ENCODE measurements at places on chromosomes 7 and 10.

GRCh38 chr10:107971411-107971810 lies 806.9 kb upstream of the SORCS1 start:
- no peak for DNase-seq

DNA sequence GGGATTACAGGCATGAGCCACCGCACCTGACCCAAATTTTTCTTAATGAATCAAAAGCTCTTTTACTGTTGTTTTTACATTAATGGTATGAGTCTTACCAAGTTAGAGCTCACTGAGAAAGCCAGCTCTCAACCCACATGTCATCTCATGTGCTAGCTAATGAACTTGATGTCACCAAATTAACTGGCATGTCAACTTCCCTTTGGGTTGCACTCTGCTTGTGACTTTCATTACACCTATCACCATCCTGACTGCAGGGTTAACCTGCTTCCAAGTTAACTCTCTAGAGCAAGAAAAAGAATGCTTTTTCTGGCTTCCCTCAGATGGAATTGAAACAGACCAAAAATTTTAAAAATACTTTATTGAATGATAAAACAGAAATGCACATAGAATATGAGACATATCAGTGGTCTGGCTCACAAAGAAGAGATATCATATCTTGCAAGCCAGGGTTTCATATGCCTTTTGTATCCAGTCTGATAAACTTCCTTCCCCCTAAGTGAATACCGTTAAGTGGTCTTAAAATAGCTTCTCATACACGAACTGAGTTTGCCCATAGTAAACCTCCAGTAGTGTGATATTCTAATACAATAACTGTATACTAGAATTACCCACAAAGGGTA lies 42.9 kb upstream of the TRIM24 start:
- DNase-seq = no peak

DNA sequence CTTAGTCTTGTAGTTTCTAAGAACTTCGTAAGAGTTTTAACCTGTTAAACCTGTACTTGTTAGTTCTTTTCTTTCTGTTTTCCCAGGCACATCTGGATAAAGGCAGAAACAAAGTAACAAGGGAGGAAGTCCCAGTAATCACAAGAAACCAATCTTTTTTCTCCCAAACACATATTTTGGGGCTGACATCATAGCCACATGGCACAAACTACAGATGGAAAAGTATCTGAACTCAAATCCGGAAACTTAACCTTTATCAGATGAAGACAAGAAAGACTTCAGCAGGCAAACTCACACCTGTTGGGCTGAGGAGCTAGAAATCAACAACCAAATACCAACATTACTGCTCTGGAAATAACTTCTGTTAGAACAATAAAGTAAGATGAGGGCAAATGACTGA lies 67.1 kb downstream of the CUBN start:
- DNase-seq = no peak

GRCh38 chr7:20218279-20218678 lies 1.1 kb upstream of the MACC1 start:
- DNase-seq = no peak

DNA sequence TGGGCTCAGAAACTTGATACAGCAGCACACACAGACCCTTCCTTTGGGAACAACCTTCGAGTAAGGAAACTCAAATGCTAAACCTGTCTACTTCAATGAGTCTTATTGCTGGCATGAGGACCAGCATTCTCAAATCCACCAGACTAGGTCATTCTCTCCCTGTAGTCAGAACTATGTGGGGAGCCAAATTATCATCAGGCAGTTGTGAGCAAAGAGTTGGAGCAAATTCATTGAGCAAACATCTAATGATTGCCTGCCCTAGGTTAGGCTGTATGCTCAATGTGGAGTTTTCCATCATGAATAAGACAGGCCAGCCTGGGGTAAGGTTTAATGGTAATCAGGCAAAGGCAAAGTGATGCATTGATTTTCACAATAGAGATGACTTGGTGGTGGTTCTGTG lies 3.6 kb downstream of the EPDR1 start:
- DNase-seq = no peak

DNA sequence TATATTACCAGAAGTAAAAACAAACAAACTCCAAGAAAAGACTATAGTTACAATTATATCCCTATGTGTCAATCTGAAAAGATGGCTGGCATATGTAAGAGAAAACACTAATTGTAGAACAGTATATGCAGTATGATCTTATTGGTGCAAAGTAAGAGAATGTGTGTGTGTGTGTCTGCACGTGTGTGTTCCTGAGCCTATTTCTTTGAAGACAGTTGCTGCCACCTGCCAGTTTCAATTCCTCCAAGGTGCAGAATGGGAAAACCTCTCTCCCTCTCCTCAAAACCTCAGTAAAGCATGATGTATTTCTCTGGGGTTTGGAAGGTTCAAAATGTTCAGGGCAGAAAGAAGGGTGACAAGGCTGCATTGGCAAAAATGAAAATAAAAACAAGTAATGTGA lies 8.8 kb upstream of the SFTPA1 start:
- no peak for DNase-seq

GRCh38 chr7:12706900-12707536 lies 19.6 kb downstream of the ARL4A start:
- no peak for DNase-seq

DNA sequence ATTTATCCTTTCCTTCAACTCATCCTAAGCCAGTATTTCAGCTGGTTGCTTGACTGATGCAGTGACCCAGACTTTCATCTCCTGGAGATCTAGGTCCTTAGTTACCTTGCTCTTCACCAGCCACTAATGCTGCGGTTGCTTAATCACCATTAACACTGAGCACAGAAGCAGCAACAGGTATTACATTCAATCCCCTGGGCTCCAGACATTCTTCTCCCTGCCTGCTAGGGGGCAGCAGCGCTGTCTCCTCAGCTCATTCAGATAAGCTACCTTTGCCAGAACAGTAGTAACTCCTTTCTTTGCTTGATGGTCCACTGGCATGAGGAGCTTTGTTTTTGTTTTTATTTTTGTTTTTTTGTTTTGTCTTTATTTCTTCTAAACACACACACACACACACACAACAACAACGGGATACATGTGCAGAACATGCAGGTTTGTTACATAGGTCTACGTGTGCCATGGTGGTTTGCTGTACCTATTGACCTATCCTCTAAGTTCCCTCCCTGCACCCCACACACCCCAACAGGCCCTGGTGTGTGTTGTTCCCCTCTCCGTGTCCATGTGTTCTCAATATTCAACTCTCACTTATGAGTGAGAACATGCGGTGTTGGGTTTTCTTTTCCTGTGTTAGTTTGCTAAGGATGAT lies 1043.2 kb upstream of the C7orf33 start:
- DNase-seq = peak; percentile 52

DNA sequence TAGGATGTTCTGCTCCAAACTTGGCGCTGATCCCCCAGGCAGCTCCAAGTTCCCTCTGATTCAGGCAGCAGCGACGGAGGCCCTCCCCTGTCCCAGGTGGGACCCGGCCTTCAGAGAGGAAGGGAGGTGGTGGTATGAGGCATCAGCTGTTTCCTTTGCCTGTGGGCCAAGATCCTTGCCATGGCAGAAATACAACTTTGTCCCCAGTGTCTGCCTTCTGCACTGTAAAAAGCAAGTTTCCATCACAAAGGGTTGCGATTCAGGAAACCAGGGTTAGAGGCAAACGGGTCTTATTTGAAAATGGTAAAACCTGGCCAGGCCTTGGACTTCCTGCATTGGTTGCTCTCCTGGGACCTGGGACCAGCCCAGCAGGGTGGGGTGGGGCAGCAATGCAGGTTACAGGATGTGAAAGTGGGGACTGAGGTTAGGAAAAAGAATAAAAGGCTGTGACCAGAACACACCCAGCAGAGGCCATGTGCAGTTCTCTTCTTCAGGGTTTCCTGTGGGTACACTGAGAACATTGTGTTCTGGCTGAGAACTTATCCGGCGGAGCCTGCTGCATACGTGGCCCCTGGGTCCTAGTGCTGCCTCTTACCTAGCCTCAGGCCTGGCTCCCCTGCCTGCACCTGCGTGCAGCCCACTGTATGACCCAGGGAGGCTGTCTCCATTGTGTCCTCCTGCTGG lies 25.1 kb upstream of the DDIT4 start:
- no peak for DNase-seq

DNA sequence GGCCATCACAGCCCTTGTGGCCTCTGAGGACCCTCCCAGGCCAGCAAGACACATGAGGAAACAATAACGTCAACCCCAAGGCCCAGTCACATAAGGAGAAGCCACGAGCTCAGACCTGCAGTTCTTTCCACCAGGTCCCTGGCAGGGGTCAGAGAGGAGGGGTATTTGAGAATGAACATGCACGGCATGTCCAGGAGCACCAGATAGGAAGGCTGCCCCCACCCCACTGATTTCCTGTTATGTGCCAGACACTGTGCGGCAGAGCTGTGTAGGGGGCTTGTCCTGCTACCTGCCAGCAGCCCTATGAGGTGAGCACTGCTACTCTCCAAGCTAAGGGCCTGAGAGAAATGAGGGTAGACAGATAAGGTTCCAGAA lies 40.7 kb upstream of the ZMIZ1 start:
- DNase-seq = no peak

GRCh38 chr7:105496521-105496920 lies 25.6 kb downstream of the PUS7 start:
- DNase-seq = no peak

DNA sequence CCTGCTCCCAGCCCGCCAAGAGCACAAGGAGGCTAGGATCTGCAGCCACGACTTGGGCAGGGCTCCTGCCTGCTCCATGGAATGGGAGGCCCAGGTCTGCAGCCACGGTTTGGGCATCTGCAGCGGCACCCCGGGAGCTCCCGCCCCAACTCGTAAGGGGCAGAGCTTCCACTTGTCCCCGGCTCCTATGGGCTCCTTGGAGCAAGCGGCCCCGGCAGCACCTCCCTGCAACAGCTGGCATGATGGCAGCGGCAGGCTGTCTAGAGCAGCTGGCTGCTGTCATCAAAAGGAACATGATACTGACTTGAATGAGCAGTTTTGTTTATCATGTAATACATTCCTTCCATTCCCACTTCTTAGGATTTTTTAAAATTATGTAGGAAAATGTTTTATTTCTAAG lies 684.0 kb upstream of the FOXK1 start:
- DNase-seq = no peak

GRCh38 chr7:31116615-31117014 lies 64.5 kb downstream of the ADCYAP1R1 start:
- DNase-seq = no peak

DNA sequence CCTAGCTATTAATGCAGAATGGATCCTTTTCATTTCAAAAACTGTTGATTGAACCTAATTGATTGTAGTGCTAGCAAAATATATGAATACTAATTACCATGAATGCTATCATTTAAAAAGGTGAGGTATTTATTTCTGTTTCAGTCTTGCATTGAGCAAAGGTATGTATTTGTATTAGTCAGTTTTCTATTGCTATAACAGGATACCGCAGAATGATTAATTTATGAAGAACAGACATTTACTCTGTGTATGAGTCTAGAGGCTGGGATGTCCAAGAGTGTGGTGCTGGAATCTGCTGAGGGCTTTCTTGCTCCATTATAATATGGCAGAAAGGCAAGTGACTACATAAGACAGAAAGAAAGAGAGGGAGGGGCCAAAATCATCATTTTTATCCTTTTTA lies 199.2 kb downstream of the KIF20B start:
- DNase-seq = no peak

GRCh38 chr7:123028339-123028738 lies 32.8 kb upstream of the TAS2R16 start:
- DNase-seq = no peak

- DNase-seq = no peak
Measured at GRCh38 chr7:152395112-152395511, 40.7 kb downstream of the KMT2C start.

DNA sequence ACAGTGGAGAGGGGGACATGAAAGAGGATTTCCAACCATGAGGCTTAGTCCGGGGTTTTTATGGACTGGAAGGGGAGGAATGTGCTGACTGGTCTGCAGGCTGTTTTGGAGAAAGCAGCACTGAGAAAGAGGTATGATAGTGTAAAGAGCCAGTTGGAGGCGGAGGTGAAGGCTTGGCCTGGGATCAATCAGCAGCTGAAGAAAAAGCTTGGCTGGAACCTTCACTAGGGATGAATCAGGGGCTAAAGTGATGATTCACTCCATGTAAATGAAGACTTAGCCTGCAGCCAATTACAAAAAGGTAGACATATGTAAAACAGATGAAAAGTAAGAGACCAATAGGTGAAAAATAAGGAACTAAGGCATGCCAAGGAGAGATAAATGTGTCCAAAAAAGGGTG lies 1382.6 kb downstream of the GATA3 start:
- no peak for DNase-seq

GRCh38 chr10:1375346-1376170 lies 319.4 kb downstream of the WDR37 start:
- no peak for DNase-seq

DNA sequence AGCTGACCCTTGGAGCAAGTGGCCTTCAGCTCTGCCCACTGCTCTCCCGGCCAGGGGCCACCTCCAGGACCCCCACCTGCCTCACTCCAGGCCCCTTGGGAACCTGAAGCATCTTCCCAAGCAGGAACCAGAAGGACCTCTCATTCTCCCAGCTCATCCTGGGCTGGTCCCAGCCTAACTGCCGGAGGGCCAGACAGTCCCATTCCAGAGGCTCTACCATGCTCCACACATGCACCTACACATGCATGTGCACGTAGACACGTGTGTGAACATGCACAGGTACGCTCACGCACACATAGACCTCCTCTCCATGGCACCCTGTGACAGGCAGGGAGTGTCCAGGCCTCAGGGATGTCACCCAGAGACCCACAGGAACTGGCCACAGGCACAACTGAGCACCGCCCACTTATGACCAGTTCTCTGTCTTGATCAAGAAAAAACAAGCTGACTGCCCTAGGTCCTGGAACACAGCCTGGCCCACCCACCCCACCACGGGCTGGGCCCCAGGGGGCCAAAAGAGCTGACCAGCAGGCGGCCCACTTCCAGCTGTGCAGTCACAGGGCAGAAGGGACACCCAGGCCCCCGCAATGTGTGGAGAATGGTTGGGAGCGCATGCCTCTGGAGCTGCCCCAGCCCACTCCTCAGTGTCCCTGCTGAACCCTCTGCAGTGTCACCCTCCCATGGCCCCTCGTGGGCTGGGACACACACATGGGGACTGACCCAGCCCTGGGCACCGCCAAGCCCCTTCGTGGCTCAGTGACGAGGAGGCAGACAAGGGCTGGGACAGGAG lies 43.4 kb downstream of the CAMK2B start:
- peak; percentile 47 for DNase-seq

DNA sequence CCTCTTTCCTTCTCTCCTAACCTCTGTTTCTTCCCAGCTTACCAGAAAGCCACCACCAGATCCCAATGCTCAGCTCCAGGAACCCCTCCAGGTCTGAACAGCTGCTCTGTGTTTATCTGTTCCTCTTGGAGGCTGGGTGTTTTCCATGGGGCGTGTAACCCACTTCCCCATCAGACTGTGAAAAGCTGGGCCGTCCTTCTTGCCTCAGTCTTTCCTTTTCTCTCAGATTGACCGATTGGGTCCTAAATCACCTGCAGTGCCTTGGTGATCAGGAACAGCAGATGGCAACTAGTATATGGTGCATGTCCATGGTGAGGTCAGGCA lies 4.8 kb downstream of the SH3PXD2A start:
- DNase-seq = no peak

- DNase-seq = no peak
Measured at GRCh38 chr7:153030976-153031375, 271.4 kb downstream of the ACTR3B start.

All from ecto neural progenitor cell (in vitro differentiated cells).